CMK (cell line): ENCODE measurements at places on chromosomes 6 and 20.

DNA sequence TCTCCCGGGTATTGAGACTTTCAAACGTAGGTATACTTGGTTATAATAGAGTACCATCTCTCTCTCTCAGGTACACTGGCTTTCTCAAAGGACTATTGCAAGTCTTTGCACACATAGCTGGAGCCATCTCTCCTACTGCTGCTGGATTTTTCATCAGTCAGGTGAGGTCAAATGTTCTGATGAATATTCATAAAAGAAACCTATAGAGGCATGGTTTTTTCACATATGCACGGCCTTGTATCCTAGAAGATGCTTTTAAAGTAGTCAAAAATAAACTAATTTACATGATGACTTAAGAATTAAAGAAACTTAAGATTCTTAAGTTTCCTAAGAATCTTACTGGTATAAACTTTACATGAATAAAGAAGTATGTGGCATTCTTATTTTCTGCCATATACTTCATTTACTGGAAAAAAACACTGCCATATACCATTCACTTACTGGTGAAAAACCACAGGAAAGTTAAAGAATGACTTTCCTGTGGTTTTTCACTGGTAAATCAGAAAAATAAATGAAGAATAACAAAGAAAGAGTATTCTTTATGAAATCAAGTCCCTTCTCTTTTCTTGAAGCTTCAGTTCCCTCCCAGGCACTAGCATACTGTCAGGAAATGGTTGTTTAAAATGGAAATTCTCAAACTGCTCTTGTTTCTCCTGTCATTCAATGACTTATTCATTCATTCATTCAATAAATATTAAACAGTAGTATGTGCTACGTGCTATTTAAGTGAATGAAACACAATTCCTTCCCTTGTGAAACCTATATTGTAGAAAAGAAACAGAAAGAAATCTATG is 23.5 kb downstream of the SLC17A4 start:
- no peak for DNase-seq

GRCh38 chr6:27263886-27264285 is 16.4 kb downstream of the PRSS16 start:
- DNase-seq, result no peak

DNA sequence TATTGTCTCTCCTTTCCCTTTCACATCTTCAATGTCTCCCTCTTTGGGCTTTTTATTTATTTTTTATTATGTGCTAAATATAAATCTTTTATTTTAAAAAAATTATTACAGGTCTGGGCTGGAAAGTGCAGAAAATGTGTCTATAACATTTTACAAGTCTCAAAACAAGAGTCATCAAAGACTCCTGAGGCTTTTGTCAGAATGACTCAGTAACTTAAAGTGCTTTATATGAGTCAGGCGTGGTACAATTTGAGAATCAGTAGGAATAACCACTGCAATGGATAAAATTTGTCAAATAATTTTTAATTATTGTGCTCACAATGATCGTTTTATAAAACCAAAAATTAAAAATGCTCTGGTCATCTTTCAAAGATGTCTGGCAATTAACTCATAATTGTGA is 193.9 kb downstream of the MMUT start:
- DNase-seq, result no peak

GRCh38 chr6:158867381-158868121 is 48.4 kb upstream of the EZR start:
- DNase-seq, result no peak

DNA sequence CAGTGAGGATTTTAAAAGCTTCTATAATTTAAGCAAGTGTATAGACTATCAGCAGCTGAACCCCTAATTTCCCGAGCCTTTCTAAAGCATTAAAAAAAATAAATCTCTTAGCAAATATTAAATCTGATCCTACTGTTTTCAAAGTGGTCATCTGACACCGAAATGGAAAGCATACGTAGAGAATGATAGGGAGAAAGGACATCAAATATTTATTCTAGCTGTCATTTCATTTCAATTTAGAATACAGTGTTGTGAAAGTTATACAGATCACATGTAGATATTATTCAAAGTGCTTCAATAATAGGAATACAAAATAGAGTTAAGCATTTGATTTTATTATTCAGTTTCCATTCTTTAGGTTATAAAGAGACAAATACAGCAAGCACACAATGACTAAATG is 61.9 kb upstream of the PKIB start:
- DNase-seq, result no peak

GRCh38 chr6:31171931-31172905 is 1.7 kb upstream of the POU5F1 start:
- no peak for DNase-seq

- no peak for DNase-seq
Measured at GRCh38 chr6:8930009-8930408, 494.7 kb upstream of the SLC35B3 start.

GRCh38 chr20:25318471-25319240 is 70.8 kb downstream of the PYGB start:
- DNase-seq, result no peak

- no peak for DNase-seq
Measured at GRCh38 chr6:13373488-13373886, 45.1 kb upstream of the TBC1D7 start.

GRCh38 chr6:11769244-11769643 is 9.4 kb downstream of the ADTRP start:
- DNase-seq, result no peak

DNA sequence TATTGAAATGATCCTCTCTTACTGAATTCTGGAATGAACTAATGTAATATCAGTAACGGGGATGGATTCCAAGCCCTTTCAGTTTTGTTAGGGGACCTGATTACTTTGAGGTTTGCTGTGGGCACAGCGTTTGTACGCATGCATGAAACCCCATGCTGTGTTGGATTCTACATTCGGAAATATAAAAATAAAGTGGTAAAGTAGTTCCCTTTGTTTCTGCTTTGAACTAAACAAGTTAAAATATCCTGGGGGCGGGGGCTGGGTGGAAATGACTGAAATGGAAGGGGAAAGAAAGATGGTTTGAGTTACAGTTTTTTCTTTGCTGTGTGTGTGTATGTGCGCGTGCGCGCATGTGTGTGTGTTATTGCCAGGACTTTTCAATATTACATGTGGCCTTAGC is 196.5 kb upstream of the OPRM1 start:
- no peak for DNase-seq

DNA sequence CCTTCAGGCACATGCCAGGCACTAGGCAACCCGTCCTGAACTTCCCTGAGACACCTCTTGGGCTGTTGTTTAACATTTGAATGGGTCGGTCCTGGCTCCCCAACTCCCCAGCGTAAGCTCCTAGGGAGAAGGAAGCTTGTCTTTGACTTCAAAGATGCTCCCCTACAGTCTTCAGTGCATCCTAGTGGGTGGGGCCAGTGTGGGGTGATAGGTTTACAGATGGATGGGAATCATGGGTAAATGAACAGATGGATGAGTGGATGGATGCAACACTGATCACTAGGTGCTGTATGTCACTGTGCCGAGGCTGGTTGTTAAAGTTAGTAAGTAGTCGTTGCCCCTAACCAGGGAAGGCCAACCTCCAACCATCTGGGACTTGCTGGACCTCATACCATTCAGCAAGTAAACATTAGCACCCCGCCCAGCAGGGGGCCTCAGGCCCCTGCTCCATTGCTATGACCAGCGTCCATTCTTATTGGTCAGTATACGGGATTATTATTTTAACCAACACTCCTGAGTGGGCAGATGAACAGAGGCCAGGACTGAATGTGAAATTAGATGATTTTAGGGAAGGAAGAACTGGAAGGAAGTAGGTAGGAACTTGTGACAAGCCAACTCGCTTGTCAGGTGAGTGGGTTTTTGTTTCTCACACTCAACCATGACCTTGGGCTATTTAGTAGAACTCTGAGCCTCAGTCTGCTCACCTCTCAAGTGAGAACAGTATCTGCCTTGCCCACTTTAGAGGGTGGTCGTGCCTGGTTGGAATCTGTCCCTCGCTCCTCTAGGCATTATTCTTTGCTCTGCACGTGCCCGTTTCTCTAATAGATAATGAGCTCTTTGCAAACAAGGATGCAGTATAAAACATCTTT is 82.9 kb upstream of the FOXP4 start:
- no peak for DNase-seq

GRCh38 chr6:72911463-72912155 is 289.7 kb downstream of the KCNQ5 start:
- DNase-seq, result no peak

GRCh38 chr6:25971187-25971821 is 8.7 kb downstream of the TRIM38 start:
- DNase-seq, result no peak

DNA sequence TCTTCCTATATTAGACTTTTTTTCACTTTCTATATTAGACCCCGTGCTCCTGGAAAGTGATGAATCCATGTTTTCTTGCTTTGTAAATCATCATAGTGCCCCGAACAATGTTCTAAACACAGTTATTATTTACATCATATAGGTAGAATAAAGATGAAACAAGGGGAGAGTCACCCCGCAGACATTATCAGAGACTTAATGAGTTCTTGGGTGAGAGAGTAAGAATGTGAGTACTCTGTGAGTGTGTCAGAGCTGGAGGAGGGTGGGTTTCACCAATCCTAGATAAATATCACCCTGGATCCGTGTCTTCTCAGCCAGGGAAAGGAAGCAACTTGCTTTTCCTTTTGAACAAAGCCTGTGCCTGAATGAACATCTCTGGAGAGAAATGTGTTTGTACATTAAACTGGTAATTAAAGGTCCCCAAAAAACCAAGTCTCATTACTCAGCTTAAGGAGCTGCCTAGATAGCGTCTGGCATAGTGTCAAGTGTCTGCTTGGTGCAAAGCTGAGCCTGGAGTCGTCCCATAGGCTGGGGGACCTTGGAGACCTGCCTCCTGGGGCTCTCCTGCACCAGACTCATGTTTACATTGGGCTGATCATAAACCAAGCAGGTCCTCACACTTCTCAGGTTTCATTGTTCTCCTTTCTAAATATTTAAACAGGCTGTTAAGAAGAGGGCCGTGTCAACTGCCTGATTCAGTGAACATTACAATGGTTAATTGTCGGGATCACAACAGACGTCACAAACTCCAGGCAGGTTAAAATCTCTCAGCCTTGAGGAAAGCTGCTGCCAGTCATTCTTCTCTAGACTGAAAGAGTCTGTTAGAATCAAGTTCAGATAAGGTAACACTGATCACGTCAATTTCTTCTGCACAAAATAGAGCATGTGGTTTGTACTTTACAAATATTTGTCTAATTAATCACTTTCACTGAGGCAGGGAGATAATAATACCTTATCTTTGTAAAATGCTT is 179.7 kb upstream of the MYLIP start:
- DNase-seq, result no peak

GRCh38 chr6:35725721-35726438 is 11.0 kb upstream of the ARMC12 start:
- peak; percentile 52 for DNase-seq

- no peak for DNase-seq
Measured at GRCh38 chr6:89828988-89829471, 650 bp upstream of the CASP8AP2 start.

GRCh38 chr6:39310542-39310941 is 3.7 kb downstream of the KCNK17 start:
- no peak for DNase-seq

DNA sequence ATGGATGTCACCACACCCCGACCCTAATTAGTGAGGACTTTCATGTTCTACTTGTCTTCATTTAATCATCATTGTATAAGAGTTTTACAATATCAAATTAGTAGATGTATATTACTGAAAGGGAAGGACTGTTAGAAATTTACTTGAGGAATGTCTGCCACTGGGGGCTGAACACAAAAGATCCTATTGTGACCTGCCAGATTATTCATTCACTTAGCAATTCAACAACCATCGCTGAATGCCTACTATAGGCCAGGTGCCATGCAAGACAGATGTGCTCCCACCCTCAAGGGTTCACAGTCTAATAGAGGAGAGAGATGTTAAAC is 8.0 kb upstream of the RBCK1 start:
- no peak for DNase-seq

- DNase-seq, result no peak
Measured at GRCh38 chr6:105253787-105254186, 74.0 kb upstream of the POPDC3 start.

DNA sequence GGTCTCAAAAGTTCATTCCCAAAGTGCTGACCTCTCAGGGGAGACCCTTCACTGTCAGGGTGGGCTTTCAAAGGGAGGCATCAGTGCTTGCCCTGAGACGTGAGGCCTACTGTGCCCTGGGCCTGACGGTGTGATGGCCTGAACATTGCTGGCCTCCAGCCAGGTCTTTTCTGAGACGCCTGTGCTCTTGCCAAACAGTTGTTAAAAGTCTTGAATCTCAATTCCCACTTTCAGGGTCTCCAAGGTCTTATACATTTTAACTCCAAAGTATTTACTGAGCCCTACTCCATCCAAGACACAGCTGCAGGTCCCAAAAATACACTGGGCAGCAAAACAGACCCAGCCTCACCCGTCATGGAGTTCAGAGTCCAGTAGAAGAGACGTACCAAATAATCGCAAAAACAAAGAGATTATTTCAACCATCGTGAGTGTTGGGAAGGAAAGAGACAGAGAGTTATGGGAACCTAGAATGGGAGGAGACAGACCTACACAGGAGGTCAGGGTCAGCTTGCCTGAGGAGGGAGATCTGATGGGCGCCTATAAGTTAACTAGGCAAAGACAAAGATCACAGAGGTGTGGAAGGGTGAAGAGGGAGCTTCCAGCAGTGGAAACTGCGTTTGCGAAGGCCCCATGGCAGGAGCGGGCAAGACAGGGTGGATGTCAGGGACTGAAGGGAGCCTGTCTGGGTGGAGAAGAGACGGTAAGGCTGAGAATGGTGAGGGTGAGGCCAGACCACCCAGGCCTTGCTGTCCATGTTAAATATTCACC is 446.3 kb downstream of the PREX1 start:
- DNase-seq, result no peak

GRCh38 chr6:67009818-67010217 is 1302.8 kb upstream of the EYS start:
- DNase-seq, result no peak
